Large intestine (tissue), 12 donors: ENCODE measurements at places on chromosomes 16 and 17. TPM values are rescaled to one million over a fixed set of nuclear protein-coding genes. Genes with fewer than 3 reads are reported as not detected.
A peak's percentile ranks its signal among the peaks of the same experiment; 100 is the strongest.

GRCh38 chr17:81858967-81859905 lies 1.1 kb downstream of the P4HB start:
- H3K36me3 ChIP-seq = peaks cover 54% of the 10 kb centered on the region
- H3K4me3 ChIP-seq = peak overlapping the region; percentile 95
- peak; percentile 74 for DNase-seq
- H3K4me1 ChIP-seq = peaks cover 30% of the 10 kb centered on the region

DNA sequence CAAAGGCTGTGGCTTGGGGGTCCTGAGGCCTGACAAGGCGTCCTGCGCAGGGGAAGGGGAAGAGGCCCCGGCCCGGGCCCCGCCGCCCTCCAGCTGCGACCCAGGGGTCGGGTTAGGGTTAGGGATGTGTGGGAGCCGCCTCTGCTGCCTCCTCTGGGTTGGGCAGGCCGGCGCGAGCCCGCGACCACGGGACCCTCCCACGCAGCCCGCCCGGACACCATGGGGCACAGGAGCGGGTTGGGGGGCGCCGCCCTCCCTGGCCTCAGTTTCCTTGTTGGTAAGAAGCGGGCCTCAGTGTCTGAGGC lies 386 bp downstream of the CIAO3 start:
- peaks cover 10% of the 10 kb centered on the region for H3K4me1 ChIP-seq
- no peaks in the 10 kb centered on the region for H3K27me3 ChIP-seq
- H3K36me3 ChIP-seq = peaks cover 27% of the 10 kb centered on the region
- no peak for DNase-seq
- H3K4me3 ChIP-seq = peak overlapping the region; percentile 99

- H3K4me3 ChIP-seq = no peak overlapping the region
- no peaks in the 10 kb centered on the region for H3K36me3 ChIP-seq
- no peak overlapping the region for H3K27ac ChIP-seq
- H3K27me3 ChIP-seq = no peaks in the 10 kb centered on the region
- peaks cover 51% of the 10 kb centered on the region for H3K4me1 ChIP-seq
These were observed 6.3 kb downstream of the ANKRD11 start for GRCh38 chr16:89484041-89484501.

GRCh38 chr17:62179525-62180161 lies 114.6 kb upstream of the MED13 start:
- peak overlapping the region; percentile 40 for H3K27ac ChIP-seq
- H3K4me3 ChIP-seq = no peak overlapping the region
- H3K36me3 ChIP-seq = no peaks in the 10 kb centered on the region
- no peaks in the 10 kb centered on the region for H3K27me3 ChIP-seq

DNA sequence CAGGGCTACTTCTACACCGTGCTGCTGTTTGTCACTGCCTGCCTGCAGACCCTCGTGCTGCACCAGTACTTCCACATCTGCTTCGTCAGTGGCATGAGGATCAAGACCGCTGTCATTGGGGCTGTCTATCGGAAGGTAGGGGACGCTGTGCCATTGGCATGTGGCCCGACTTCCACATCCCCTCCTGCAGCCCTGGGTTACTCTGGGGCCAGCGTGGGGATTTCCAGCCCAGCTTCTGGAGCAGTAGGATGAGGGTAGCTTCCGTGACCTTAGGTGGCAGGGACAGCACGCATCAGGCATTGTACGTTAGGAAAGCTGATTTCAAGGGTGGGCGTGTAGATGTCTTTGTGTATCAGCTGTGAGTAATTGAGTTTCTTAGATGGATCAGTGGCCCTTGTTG lies 96.5 kb downstream of the ABCC1 start:
- H3K27ac ChIP-seq = no peak overlapping the region
- H3K36me3 ChIP-seq = peaks cover 21% of the 10 kb centered on the region
- no peaks in the 10 kb centered on the region for H3K27me3 ChIP-seq
- no peaks in the 10 kb centered on the region for H3K4me1 ChIP-seq
- H3K4me3 ChIP-seq = no peak overlapping the region

- H3K4me1 ChIP-seq = peaks cover 22% of the 10 kb centered on the region
- H3K27me3 ChIP-seq = no peaks in the 10 kb centered on the region
- H3K36me3 ChIP-seq = peaks cover 3% of the 10 kb centered on the region
- no peak overlapping the region for H3K4me3 ChIP-seq
These were observed 41.6 kb downstream of the ABAT start for GRCh38 chr16:8716052-8716451.

GRCh38 chr17:74569020-74570003 lies 2.0 kb upstream of the CD300H start:
- H3K36me3 ChIP-seq = no peaks in the 10 kb centered on the region
- DNase-seq = no peak
- H3K4me1 ChIP-seq = no peaks in the 10 kb centered on the region

- H3K27me3 ChIP-seq = no peaks in the 10 kb centered on the region
- no peaks in the 10 kb centered on the region for H3K36me3 ChIP-seq
- peaks cover 40% of the 10 kb centered on the region for H3K4me1 ChIP-seq
- peak; percentile 83 for DNase-seq
These were observed 190.9 kb downstream of the CCDC182 start for GRCh38 chr17:57553991-57554825.

DNA sequence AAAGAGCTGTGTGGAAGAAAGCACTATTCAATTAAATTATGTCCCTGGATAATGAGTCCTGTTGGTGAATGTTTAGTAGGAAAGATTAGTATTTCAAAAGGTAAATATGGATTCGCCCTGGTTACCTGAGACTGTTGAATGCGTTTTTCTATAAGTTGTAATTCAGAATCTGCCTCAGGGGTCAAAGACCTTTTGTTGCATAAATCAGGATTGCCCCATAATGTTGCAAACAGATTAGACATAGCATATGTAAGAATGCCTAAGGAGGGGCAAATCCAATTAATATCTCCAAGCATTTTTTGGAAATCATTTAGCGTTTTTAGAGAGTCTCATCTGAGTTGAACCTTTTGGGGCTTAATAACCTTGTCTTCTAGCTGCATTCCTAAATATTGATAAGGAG lies 70.1 kb upstream of the ARL4D start:
- peak; percentile 40 for DNase-seq
- no peak overlapping the region for H3K27ac ChIP-seq
- no peaks in the 10 kb centered on the region for H3K4me1 ChIP-seq
- no peaks in the 10 kb centered on the region for H3K27me3 ChIP-seq

DNA sequence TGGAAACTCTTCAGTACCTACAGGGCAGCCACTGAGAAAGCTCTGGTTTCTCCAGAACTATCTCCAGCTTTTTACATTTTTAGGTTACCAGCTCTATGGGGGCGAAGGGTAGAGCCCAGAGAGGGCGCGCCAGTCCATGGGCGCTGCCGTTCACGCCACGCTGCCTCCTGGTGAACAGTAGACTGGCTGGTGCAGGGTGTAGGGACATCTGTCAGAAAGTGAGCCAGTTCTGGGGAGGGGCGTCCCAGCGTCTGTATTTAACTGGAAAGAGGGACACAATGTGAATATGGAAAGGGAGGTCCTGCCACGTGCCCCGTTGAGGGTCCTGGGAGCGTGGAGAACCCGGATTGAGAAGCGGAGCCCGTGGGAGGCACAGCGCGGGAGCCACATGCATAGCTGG lies 16.4 kb upstream of the CLEC18A start:
- no peak for DNase-seq
- no peaks in the 10 kb centered on the region for H3K27me3 ChIP-seq
- no peak overlapping the region for H3K4me3 ChIP-seq
- no peak overlapping the region for H3K27ac ChIP-seq
- H3K36me3 ChIP-seq = peaks cover 90% of the 10 kb centered on the region

DNA sequence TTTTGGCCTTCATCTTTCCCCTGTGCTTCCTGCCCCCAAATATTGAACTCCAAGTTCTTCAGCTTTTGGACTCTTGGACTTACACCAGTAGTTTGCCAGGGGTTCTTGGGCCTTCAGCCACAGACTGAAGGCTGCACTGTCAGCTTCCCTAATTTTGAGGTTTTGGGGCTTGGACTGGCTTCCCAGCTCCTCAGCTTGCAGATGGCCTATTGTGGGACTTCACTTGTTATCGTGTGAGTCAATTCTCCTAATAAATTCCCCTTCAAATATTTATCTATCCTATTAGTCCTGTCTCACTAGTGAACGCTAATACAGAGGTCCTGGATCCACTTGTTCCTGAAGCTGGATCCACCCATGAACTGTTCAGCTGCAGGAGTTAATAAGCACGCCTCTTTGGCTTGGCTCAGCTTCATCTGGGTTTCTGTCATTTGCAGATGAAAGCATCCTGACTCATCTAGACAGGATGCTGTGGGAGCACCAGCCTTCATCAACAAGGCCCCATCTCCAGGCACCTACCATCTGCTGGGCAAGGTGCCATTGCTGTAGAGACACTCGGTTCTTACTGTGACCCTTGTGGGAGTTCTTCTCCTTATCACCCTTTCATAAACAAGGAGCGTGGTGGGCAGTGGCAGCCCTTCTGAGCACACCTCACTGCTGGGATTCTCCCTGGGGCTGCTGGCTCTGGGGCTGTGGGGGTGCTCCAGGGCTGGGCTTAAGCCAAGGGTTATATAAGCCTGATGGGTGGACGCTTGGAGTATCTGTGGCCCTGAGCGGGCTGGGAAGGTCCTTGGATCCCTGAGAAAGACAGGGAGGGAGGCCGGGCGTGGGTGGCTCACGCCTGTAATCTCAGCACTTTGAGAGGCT lies 23.1 kb downstream of the LAT start:
- no peak overlapping the region for H3K4me3 ChIP-seq
- H3K36me3 ChIP-seq = no peaks in the 10 kb centered on the region
- no peak for DNase-seq
- H3K27ac ChIP-seq = no peak overlapping the region

DNA sequence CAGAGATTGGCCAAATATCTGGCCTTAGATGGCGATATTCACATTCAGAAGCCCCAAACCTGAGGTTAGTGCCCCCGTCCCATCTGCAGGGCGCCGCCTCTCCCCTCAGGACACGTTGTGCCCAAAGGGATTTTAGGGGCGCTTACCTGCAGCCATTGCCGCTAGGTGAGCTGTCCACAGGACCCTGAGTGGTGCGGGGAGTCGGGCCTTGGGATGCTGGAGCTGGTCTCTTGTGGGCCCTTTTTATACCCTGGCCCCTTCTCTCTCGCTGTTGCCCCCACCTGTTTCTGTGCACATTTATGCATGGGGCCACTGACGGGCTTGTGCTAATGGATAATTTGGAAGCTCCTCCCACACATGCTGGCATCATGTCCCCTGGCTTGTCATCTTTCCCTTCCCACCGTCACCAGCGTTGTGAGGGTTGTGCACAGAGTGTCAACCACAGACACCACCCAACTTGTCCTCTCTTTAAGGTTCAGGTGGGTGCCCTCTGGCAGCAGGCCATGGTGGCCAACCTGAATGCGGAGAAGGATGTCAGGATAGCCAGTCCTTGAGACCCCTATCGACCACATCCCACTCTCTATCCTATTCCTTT lies at the start of gene CSHL1:
Gene CSHL1 (minus strand): TSS at position 218 of the 595 bp plus-strand sequence. CDS start 62 bp downstream, at position 156.
- H3K27ac ChIP-seq = no peak within 1 kb of the TSS
- no peak for DNase-seq
- H3K36me3 ChIP-seq = no peaks in the 10 kb centered on the region
- peaks cover 9% of the 10 kb centered on the region for H3K27me3 ChIP-seq
- no peaks in the 10 kb centered on the region for H3K4me1 ChIP-seq
- H3K4me3 ChIP-seq = no peak within 1 kb of the TSS

DNA sequence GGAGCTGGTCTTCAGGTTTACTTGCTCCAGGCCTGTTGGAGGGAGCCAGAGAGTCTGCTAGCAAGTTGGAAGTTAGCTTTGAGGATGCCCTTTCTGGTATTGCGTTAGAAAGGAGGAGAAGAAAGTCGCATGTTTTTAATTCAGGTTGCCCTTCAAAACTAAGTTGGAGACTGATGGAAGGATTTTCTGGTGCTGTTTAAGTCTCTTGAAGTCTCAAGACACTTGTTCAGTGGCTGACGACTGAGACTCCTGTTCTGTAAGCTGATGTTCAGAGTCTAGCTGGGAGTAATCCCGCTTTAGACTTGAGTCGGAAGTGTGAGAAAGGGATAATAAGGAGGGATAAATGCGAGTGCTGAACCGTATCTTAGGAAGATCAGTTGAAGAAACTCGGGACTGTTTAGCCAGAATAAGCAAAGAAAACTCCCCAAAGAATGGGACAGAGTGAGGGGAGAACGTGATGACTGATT lies 740 bp downstream of the AATF start:
- H3K4me3 ChIP-seq = peak overlapping the region; percentile 96
- H3K4me1 ChIP-seq = peaks cover 15% of the 10 kb centered on the region
- H3K27ac ChIP-seq = peak overlapping the region; percentile 92
- H3K36me3 ChIP-seq = peaks cover 30% of the 10 kb centered on the region
- H3K27me3 ChIP-seq = peaks cover 38% of the 10 kb centered on the region

DNA sequence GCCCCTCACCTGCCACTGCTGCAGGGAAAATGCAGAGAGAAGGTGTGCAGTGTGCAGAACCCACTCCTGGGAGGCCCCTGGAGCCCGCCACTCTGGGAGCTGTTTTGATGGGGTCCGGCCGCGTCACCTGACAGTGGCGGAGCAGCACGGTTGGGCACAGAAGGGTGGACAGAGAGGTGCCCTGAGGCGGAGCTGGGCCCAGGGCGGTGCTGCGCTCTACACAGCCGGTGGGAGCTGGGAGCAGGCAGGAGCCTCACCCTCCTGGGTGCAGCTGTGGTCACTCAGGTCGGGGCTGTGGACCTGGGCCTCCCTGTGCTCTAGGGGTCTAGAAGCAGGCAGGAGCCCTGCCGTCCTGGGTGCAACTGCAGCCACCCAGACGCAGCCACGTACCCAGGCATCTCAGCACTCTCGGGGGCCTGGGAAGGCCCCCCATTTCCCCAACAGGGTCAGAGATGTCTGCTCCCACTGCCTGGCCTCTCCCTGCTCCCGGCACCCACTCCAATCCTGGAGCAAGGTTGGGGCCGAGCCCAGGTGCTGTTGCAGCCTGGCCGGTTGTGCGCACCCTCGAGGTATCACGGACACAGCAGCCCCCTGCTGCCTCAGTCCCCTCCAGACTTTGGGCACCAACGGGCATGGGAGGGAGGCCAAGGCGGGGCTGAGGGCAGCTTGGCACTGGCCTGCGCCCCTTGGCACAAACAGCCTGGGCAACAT lies 304.4 kb upstream of the AXIN2 start:
- H3K27ac ChIP-seq = no peak overlapping the region
- H3K4me1 ChIP-seq = no peaks in the 10 kb centered on the region
- H3K27me3 ChIP-seq = no peaks in the 10 kb centered on the region
- DNase-seq = no peak
- no peaks in the 10 kb centered on the region for H3K36me3 ChIP-seq

DNA sequence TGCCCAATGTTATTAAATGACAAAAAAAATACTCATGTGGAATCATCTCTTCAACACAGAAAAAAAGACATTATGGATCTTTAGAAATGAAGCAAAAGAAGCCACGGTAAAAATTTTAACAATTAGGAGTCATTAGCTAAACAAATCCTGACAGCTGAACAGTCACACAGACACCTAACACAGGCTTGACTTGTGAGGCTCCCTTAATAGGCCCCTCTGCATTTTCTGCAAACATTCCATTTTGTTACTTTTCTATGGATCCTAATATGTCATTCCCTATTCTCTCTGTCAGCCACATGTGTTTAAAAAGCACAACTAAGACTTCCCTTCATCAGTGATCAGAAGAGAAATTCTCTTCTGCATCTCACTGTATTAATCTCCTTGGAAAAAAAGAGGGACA lies 1331.5 kb downstream of the CDH8 start:
- H3K27me3 ChIP-seq = no peaks in the 10 kb centered on the region
- no peaks in the 10 kb centered on the region for H3K4me1 ChIP-seq
- DNase-seq = no peak
- no peak overlapping the region for H3K4me3 ChIP-seq
- H3K27ac ChIP-seq = no peak overlapping the region

- no peak overlapping the region for H3K4me3 ChIP-seq
- H3K36me3 ChIP-seq = no peaks in the 10 kb centered on the region
- H3K27ac ChIP-seq = no peak overlapping the region
- peaks cover 16% of the 10 kb centered on the region for H3K4me1 ChIP-seq
- H3K27me3 ChIP-seq = peaks cover 5% of the 10 kb centered on the region
These were observed 154.0 kb upstream of the SDK2 start for GRCh38 chr17:73798111-73798748.

The KRT222 gene
- 2.0 TPM for polyA plus RNA-seq

The RBFOX1 gene
- 1.3 TPM for polyA plus RNA-seq

The MT4 gene
- not detected for polyA plus RNA-seq

The MMP2 gene
- 87.5 TPM for polyA plus RNA-seq

The KRT27 gene
- polyA plus RNA-seq = not detected

The GDPD1 gene
- 3.6 TPM for polyA plus RNA-seq

The CTRL gene
- 0.87 TPM for polyA plus RNA-seq

The PTX4 gene
- 0.19 TPM for polyA plus RNA-seq
